H54 (cell line): ENCODE measurements at places on chromosomes 7 and 10.

DNA sequence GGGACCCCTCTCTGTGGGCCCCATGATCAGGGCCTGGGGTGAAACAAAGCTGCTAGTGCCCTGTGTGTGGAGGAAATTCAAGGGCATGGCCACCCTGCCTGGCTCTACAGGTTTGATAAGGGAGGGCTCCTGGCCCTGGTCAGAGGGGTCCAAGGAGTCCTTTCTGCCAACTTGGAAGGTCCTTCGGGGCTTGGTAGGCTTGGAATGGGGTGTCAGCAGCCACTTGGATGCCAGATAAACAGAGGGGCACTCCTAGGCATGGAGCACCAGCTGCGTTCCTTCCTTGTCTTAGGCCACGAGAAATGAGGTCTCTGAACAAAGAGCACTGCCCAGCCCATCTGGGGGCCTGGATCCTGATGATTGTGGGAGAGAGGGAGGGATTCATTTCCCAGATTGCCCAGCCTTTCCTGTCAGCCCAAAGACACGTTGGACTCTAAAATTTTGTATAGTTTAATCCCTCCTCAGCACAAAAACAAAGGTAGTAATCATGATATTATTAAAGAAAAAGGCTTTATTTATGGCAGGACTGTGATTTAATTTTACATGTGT lies 5.1 kb downstream of the MTURN start:
- DNase-seq = no peak

DNA sequence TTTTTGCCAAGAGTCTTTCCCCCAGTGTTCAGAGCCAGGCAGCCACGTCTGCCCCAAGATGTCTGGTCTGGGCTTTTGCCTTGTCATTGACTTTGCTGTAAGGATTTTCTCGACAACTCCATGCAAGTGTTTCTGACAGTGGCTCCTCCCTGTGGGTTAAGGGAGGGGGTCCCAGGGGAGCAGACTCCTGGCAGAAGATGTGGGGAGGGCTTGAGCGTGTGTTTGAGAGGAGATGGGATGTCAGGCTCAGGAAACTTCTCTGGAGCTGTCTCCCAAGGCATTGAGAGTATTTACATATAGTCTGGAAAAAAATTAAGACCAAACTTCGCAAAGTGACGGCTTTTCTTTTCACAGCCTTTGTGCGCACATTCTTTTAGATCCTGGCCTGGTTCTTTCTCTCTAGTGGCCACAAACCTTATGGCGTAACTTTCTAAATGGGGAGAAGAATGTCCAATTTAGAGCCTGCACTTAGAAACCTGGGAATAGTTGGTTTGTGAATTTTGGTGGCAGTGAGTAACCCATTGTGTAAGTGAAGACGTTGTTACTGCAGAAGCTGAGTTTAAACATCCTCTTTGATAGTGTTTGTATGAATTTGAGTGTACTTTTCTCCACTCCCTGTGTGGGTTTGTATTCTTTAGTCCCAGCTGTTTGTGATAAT lies 201.5 kb downstream of the LRMDA start:
- no peak for DNase-seq

GRCh38 chr10:70232859-70233108 lies 445 bp downstream of the PPA1 start:
- no peak for DNase-seq

DNA sequence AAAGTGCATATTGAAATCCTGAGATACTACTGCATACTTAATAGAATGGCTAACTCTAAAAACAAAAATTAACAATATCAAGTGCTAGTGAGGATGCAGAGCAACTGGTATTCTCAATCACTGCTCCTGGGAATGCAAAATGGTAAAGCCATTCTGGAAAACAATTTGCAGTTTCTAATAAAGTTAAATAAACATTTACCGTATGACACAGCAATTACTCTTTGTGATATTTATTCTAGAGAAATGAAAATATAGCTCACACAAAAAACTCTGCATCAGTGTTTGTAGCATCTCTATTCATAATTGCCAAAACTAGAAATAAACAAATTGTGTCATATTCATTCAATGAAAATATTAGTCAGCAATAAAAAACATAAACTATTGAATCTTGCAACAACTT lies 255.0 kb upstream of the DKK1 start:
- no peak for DNase-seq

GRCh38 chr10:5464546-5464945 lies 34.8 kb downstream of the CALML5 start:
- no peak for DNase-seq

DNA sequence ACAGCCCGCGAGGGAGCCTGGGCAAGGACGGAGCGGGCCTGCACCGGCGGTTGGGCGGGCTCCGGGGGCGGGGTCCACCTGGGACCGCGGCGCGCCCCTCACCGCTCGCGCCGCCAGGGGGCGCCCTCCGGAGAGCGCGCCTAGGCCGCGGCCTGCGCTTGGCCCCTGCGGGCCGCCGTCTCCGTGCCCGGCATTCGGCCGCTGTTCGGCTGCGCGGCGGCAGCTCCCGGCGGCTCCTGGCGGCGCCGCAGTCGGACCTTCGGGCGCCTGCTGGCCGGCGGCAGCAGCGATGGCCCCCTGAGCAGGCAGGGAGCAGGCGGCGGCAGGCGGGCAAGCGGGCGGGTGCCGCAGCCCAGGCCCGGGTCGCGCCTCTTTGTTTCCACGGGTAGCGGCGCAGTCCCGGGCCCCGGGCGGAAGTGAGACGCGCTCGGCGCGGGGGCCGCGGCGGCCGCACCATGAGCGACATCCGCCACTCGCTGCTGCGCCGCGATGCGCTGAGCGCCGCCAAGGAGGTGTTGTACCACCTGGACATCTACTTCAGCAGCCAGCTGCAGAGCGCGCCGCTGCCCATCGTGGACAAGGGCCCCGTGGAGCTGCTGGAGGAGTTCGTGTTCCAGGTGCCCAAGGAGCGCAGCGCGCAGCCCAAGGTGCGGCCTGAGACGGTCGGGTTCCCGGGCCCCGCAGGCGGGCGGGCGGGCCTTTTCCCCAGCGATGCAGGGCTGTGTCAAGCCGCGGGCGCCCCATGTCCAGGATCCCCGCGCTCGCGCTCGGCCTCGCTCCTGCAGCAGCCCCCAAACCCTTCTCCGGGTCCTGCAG lies at the start of gene INTS15:
Gene INTS15, plus strand, starts transcription at position 193 of the 816 bp plus-strand sequence. Its CDS starts 263 bp downstream, at position 456.
- peak; percentile 96 for DNase-seq

DNA sequence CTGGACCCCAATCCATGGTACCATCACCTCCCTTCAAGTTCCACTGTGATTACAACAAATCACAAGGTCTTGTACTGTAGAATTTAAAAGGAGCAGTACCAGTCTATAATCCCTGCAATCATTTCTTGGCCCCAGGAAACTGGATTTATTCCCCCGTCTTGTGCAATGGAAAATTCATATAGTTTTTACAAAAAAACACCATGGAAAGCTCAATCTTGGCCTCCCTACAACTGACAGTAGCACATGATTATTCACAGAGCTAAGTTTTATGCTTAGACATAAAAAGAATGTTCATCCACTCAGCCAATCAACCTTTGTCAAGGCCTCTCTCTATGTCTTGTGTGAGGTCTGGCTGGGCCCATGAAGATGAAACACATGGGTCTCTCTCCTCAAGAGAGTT lies 10.2 kb downstream of the DGKI start:
- no peak for DNase-seq

- DNase-seq = no peak
Observed at GRCh38 chr7:112414855-112415490, 35.3 kb upstream of the IFRD1 start.

DNA sequence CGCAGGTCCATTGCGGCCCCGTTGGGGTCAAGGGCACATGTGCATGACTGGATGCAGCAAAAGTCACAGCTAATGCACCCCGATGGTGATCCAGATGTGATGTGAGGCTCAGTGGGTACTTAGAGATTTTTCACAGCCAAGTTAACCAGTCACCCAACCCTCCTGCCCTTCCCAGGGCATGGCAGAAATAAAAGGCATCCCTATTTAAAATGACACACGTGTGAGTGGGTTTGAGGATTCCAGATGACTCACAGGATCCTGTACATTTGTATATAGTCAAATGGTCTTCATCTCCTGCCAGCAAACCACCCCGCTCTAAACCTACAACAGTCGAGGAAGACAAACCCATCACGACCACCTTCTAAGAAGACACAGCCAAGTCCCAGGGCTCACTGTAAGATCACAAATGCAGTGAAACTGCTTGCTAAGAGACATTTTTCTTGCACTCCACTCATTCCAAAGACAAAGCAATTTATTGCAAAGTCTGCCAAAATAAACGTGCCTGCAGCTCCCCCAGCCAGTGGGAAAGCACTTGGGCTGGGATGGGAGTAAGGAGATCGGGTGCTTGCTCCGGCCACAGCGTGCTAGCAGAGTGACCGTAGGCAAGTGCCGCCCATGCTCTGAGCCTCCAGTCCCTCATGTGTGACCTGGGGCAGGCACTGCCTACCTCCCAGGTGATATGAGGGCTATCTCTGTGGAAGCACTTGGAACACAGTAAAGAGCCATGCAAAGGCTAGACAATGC lies 86.6 kb upstream of the MACROH2A2 start:
- no peak for DNase-seq

DNA sequence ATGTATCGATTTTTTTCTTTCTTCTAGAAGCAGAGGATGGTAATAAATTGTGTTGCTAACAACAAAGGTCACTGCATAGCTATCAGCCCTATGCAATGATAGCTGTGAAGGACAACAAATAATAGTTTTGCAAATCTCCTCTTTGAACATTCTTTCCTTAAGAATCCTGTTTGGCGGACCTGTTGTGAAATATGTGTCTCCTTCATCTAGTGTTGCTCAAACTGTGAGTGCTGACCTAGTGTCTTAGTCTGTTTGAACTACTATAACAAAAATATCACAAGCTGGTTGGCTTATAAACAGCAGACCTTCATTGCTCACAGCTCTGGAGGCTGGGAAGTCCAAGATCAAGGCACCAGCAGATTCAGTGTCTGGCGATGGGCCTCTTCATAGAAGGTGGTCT lies 53.7 kb downstream of the CAV1 start:
- no peak for DNase-seq

DNA sequence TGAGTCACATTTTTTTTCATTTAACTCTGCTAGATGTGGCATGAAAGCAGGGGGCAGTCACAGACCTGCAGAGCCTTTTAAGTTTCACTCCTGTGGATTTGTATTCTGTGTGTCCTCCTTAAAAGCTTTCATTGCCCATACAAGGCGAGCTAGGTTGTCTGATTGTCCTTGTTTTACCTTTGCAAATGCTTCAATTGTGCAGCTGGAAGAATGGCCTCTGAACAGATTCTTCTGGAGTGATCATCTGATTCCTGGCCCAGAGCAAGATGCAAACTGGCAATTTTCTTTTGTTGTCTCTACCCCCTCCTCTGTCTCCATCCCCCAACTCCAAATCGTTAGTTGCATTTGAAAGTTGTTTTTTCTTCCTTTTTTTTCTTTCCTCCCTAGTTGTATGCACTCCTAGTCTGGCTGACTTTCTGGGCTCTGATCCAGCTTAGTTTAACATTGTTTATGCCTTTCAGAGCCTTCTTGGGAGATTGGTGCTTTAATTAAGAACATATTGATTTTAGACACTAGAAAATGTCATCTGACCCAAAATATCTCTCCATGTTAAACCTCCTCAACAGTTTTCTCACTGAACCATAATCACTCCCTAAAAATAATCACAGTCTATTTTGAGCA lies 150.2 kb downstream of the REEP3 start:
- DNase-seq = no peak

DNA sequence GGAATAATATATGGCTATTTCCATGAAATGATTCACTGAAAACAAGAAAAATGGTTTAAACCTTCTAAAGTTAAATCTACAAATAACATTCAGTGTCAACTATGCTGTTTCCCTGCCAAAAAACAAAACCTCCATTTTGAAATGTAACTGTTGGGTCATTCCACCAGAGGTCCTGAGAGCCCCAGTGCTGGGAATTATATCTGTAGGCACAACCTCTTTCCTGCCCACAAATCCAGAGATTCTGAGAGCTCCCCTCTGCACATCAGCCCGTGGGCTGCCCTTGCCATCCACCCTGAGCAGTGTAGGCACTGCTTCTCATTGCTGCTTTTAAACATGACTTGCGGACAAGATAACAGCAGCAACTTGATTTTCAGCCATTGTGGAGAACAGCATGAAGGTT lies 198.6 kb downstream of the TMEM178B start:
- no peak for DNase-seq

GRCh38 chr10:51002469-51002868 lies 71.8 kb upstream of the PRKG1 start:
- no peak for DNase-seq

- DNase-seq = no peak
Observed at GRCh38 chr10:81215498-81215897, 659.5 kb upstream of the NRG3 start.

- DNase-seq = no peak
Observed at GRCh38 chr10:5508786-5509185, 9.4 kb upstream of the CALML5 start.

- no peak for DNase-seq
Observed at GRCh38 chr7:90663176-90663575, 67.1 kb downstream of the CDK14 start.

GRCh38 chr7:116162254-116162653 lies 48.1 kb upstream of the TES start:
- no peak for DNase-seq

DNA sequence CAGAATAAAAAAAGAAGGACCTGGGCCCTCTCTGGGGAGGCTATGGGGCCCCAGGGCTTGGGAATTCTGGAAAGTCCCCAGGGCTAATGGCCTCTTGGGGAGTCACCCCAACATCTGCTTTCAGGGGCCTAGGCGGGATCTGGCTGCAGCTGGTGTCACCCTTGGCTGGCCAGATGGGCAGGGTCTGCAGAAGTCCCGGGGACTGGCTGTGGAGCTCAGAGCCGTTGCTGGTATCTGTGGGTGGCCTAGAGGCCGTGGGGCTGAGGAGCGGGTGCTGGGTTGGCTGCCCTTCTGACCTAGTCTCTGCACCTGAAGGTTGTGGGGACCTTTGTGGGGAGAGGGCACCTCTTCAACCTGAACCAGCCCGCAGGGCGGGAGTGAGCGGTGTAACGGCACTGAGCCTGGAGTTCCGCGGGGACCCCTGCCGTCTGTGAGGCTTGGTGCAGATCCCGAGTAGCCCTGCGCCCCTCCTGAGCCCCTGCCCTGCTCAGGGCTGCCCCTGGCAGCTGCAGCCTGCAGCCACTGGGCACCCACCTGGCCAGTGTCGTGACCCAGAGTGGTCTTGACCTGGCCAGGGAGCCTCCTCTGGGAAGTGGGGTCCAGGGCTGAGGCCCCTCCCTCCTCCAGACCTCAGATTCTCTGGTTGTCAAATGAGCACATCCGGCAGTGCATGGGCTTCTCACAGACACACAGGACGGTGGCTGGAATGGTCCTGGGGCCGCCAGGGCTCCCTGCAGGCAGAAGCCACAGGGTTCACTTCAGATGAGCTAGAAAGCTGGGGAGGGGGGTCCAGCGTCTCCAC lies 51.5 kb downstream of the UNCX start:
- DNase-seq = no peak

- DNase-seq = no peak
Observed at GRCh38 chr7:104845557-104845956, 168.4 kb upstream of the KMT2E start.

DNA sequence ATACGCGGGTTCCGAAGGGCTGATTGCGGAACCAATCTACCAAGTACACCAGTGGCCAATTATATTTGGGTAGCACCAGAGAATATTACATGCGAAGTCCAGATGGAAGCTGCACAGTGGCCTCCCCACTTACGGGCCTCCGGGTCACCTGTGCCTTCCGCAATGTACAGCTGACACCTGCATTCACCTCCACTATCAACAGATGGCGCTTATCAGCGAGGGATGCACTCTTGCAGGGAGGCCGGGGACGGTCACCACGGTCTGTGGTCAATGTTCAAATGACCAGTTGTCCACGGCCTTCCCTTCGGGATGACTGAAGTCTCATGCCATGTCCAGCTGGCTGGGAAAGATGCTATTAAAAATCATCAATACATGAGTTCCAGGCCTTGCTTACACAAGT lies 47.6 kb downstream of the SLIT1 start:
- DNase-seq = no peak
